ENCODE measurements at places on chromosomes 3 and 15.

- no peak overlapping the region for H3K4me3 ChIP-seq
- no peaks in the 10 kb centered on the region for H3K36me3 ChIP-seq
- H3K27me3 ChIP-seq = no peaks in the 10 kb centered on the region
- DNase-seq = no peak
- H3K4me1 ChIP-seq = no peaks in the 10 kb centered on the region
These were observed 41.5 kb downstream of the SPRED1 start for GRCh38 chr15:38294126-38294525.

DNA sequence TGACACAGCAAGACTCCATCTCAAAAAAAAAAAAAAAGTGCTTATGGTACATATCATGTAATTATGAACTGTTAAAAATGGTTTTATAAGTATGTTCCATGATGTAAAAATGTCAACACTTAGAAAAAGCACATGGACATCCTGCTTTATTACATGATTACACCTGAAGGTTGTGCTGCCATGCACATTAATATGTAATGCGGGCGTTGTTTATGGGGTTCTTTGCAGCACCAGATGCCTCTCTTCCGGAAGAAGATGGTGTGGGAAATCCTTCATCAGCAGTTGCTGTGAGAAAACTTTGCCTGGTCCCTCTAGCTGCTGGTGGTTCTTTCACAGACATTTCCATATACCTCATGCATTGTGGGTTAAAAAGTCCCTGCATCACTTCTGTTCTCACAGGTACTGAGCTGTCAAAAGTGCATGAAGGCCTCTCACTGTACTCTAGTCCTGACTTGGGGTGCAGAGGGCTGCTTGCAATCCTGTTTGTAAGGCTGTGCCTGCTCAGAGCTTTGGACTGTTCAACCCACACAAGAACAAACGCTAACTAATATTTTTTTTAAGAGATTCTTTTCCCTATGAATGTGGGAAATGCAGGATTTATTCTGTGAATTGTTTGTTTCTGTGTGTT is 43.6 kb downstream of the SENP2 start:
- no peak overlapping the region for H3K4me3 ChIP-seq
- H3K27ac ChIP-seq = no peak overlapping the region
- no peaks in the 10 kb centered on the region for H3K27me3 ChIP-seq
- H3K36me3 ChIP-seq = peaks cover 53% of the 10 kb centered on the region
- no peak for DNase-seq

GRCh38 chr15:93420050-93420452 is 331.0 kb upstream of the RGMA start:
- no peak overlapping the region for H3K4me3 ChIP-seq
- no peak overlapping the region for H3K27ac ChIP-seq
- H3K4me1 ChIP-seq = no peaks in the 10 kb centered on the region
- no peaks in the 10 kb centered on the region for H3K36me3 ChIP-seq

DNA sequence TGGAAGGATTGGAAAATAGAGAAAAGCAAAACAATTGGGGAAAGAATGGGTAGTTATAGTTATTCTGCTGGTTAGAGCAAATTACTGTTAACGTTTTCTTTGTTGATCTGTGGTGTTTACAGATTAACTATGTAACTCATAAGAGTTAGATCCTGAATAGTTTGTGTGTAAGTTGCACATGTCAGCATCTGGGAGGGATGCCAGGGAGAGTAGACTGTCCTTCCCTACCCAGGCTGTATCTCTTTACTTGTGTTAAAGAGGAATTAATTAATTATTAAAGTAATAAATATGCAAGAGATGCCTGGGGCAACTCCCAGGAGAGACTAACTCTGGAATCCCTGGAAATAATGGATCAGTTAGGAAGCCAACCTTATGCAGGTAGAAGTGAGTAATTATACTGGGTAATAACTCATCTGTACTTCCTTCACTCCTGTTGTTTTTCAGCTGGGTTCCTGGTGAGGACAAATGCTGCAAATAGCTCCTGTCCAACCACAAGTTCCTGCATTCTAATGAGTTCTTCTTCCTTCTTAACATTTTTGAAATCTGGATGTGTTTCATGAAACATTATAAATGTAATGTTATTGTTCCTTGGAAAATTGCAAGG is 18.9 kb downstream of the GHRL start:
- no peak overlapping the region for H3K27ac ChIP-seq
- no peak for DNase-seq
- H3K4me1 ChIP-seq = peaks cover 10% of the 10 kb centered on the region
- no peak overlapping the region for H3K4me3 ChIP-seq
- no peaks in the 10 kb centered on the region for H3K27me3 ChIP-seq
- H3K36me3 ChIP-seq = peaks cover 49% of the 10 kb centered on the region

GRCh38 chr15:60062826-60063225 is 58.7 kb downstream of the FOXB1 start:
- no peak overlapping the region for H3K27ac ChIP-seq
- H3K4me1 ChIP-seq = no peaks in the 10 kb centered on the region
- no peak overlapping the region for H3K4me3 ChIP-seq
- no peaks in the 10 kb centered on the region for H3K27me3 ChIP-seq
- DNase-seq = no peak

GRCh38 chr3:119819806-119820205 is 37.9 kb downstream of the NR1I2 start:
- no peaks in the 10 kb centered on the region for H3K27me3 ChIP-seq
- no peak overlapping the region for H3K27ac ChIP-seq
- H3K36me3 ChIP-seq = no peaks in the 10 kb centered on the region
- no peaks in the 10 kb centered on the region for H3K4me1 ChIP-seq
- no peak overlapping the region for H3K4me3 ChIP-seq

GRCh38 chr3:195900436-195901355 is 7.7 kb downstream of the TNK2 start:
- H3K27ac ChIP-seq = peak overlapping the region; percentile 61
- no peak overlapping the region for H3K4me3 ChIP-seq
- DNase-seq = peak; percentile 30
- H3K27me3 ChIP-seq = no peaks in the 10 kb centered on the region
- H3K36me3 ChIP-seq = no peaks in the 10 kb centered on the region

GRCh38 chr3:143122608-143123352 is 3.2 kb downstream of the CHST2 start:
- no peaks in the 10 kb centered on the region for H3K27me3 ChIP-seq
- no peak overlapping the region for H3K27ac ChIP-seq
- DNase-seq = no peak

- no peak overlapping the region for H3K4me3 ChIP-seq
- H3K27me3 ChIP-seq = peaks cover 18% of the 10 kb centered on the region
- H3K36me3 ChIP-seq = no peaks in the 10 kb centered on the region
- no peaks in the 10 kb centered on the region for H3K4me1 ChIP-seq
These were observed 120.5 kb downstream of the FOXB1 start for GRCh38 chr15:60124460-60125070.

- no peak overlapping the region for H3K4me3 ChIP-seq
- no peaks in the 10 kb centered on the region for H3K36me3 ChIP-seq
- no peaks in the 10 kb centered on the region for H3K27me3 ChIP-seq
- H3K4me1 ChIP-seq = no peaks in the 10 kb centered on the region
- no peak for DNase-seq
These were observed 18.6 kb downstream of the RNU5B-1 start for GRCh38 chr15:65323071-65323511.

DNA sequence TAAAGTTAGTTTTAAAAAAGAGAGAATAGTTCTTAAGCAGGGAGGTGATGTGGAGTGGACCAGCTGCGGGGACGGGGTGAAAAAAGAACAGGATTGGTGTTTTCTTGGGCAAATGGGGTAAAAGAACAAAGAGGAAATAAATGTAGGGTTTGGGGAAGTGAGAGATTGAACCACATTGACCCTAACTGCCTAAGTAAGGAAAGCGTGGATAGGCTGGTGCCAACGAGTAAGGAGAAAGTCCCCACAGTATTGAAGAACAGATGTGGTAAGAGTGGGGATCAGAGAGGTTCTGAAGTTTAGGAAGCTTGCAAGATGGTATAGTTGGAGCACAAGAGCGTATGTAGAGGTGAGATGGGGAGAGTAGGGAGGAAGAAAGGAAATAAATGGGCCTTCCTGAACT is 17.0 kb downstream of the IREB2 start:
- no peak overlapping the region for H3K27ac ChIP-seq
- DNase-seq = no peak
- H3K27me3 ChIP-seq = no peaks in the 10 kb centered on the region
- peaks cover 9% of the 10 kb centered on the region for H3K36me3 ChIP-seq

DNA sequence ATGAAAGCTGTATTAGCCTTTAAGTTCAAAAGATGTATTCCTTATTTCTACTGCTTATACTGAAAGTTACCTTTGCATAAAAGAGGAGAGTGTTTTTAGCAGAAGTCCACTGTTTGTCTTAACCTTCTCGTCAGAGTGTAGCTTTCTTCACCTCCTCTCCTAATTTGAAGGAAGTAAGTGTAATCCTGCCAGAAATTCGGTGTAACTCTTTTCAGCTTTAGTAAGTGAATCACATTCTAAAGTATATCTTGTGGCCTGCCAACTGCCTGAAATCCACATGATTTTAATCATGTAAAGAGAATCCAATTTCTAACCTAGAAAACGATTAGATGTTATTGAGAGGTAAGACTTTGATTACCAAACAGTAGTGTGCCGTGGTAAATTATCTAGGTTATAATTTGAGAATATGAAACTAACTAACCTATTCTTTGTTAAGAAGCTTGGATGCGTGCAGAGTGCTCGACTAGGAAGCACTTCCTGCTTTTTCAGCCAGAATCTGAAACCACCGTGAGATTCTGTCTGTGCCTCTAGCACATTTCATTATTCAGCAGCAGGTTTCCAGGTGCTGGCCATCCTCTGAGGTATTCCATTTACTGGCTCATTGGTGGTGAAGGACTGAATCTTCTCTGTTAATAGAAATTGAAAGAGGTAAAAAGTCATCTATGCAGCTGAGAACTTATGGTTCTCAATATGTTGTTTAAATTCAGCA is 7.5 kb downstream of the GYG1 start:
- no peak overlapping the region for H3K4me3 ChIP-seq
- no peak for DNase-seq
- no peaks in the 10 kb centered on the region for H3K27me3 ChIP-seq
- peaks cover 12% of the 10 kb centered on the region for H3K4me1 ChIP-seq

GRCh38 chr3:80785475-80785874 is 976.0 kb downstream of the GBE1 start:
- no peaks in the 10 kb centered on the region for H3K4me1 ChIP-seq
- H3K27ac ChIP-seq = no peak overlapping the region
- H3K27me3 ChIP-seq = no peaks in the 10 kb centered on the region

GRCh38 chr3:47343471-47343971 is 37.3 kb upstream of the PTPN23 start:
- H3K27me3 ChIP-seq = no peaks in the 10 kb centered on the region
- H3K36me3 ChIP-seq = peaks cover 16% of the 10 kb centered on the region
- no peak for DNase-seq
- H3K4me1 ChIP-seq = peaks cover 6% of the 10 kb centered on the region
- H3K4me3 ChIP-seq = no peak overlapping the region
- H3K27ac ChIP-seq = no peak overlapping the region

GRCh38 chr15:33031324-33031821 is 163.1 kb downstream of the FMN1 start:
- H3K27me3 ChIP-seq = no peaks in the 10 kb centered on the region
- H3K36me3 ChIP-seq = no peaks in the 10 kb centered on the region
- no peaks in the 10 kb centered on the region for H3K4me1 ChIP-seq
- H3K4me3 ChIP-seq = no peak overlapping the region
- no peak for DNase-seq
- no peak overlapping the region for H3K27ac ChIP-seq

GRCh38 chr3:195162033-195162669 is 108.8 kb downstream of the XXYLT1 start:
- no peaks in the 10 kb centered on the region for H3K36me3 ChIP-seq
- H3K27ac ChIP-seq = peak overlapping the region; percentile 84
- H3K27me3 ChIP-seq = no peaks in the 10 kb centered on the region
- H3K4me3 ChIP-seq = no peak overlapping the region
- DNase-seq = no peak

- H3K4me3 ChIP-seq = no peak overlapping the region
- no peak for DNase-seq
- no peaks in the 10 kb centered on the region for H3K36me3 ChIP-seq
- H3K27me3 ChIP-seq = no peaks in the 10 kb centered on the region
These were observed 20.4 kb upstream of the COPG1 start for GRCh38 chr3:129228891-129229585.

GRCh38 chr3:166190360-166190759 is 353.1 kb upstream of the BCHE start:
- no peaks in the 10 kb centered on the region for H3K27me3 ChIP-seq
- H3K27ac ChIP-seq = no peak overlapping the region
- H3K4me1 ChIP-seq = no peaks in the 10 kb centered on the region
- no peaks in the 10 kb centered on the region for H3K36me3 ChIP-seq

Data from esophagus squamous epithelium (tissue), 5 donors.